ENCODE measurements at places on chromosomes 13 and 19.
A peak's percentile ranks its signal among the peaks of the same experiment; 100 is the strongest.

DNA sequence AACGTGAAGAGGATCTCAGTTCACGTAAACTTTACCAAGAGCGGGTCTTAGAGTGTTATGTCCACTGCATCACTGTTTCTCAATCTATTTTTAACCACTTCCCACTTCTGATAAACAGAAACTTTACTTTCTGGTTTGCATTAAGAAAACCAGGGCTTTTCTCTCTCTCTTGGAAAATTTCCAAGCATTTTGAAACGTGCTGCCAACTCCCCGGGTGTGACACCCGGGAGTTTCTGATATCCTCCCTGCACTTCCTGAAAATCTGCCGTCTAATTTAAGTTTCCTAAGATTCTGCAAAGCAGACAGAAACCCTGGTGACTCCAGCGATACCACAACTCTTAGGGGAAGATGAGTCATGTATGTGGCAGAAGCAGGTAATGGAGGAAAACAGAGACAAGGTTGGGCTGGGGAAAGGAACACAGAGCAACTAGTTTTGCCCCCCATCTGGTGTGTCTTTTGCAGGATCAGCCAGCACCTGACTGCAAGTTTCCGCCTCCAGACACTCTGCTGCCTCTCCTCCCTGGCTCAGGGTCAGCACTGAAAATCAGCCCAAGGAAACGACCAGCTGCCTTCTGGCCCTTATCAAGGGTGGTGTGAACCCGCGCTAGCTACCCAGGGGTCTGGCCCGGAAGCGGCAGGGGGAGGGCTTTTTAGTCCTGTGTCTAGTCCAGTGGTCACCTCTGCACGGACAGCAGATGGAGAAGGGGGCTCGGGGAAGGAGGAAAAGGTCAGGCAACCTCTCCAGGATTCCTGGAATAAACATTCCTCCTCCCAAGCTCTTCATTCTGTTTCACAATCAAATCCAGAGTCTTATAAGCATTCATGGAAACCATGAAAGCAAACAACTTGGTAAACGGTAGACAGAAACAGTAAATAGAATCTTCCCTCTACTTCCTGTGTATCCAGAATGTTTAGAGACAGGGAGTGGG lies 11.3 kb upstream of the FFAR2 start:
- peak; percentile 65 for DNase-seq

- DNase-seq, result no peak
Measured at GRCh38 chr13:26708007-26708297, 52.6 kb downstream of the GPR12 start.

DNA sequence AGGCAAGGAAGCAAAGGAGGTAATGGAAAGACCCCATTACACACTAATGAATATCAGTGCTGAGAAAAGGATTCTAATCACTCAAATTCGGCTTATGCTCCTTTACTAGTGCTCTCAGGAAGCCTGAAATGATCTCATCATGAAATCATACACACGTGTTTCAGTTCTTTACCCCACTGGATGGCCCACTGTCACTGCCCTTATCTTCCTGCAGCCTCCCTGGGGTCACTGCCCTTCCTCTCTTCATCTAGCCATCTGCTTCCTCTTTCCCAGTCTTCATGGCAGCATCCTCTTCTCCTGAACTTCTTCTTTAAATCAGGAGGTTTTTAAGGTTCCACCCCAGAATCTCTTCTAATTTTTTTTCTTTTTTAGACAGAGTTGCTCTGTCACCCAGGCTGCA lies 27.9 kb upstream of the EEF1AKMT1 start:
- no peak for DNase-seq

DNA sequence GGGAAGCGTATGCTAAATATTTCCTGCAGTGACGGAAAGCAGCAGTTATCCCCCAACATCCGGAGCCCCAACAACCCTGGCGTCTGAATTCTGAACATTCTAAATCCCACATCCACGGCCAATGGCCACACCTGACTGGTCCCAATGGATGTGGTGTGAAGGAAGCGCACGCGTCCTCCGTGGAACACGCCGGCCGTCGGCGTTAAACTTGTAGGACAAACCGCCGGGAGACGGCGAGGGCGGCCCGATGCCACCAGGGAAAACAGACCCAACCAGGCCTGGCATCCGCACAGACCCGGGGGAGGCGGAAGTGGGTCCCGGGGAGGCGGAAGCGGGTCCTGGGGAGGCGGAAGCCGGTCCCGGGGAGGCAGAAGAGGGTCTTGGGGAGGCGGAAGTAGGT lies 3.2 kb downstream of the SHC2 start:
- DNase-seq, result no peak

DNA sequence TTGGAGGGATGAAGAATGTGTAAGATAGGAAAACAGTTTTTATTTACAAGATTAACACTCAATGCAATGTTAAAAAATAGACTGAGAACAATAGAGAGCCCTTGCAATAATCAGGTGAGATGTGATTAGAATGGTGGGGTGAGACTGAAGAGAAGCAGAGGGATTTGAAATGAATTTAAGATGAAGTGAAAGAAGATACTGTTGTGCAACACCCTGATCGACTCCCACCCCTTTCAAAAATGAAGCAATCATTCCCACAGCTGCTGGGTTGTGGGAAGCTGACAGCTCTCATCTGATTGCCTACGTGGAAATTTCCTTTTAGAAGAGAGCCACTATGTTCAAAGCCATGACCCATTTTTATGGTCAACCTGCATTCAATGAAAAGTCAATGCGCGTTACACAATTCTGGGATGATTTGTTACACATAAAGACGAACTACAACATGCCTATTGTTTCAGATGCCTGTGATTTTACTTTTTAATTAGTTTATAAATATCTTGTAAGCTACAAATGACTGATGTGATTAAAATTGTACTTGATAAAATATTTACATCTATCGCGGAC lies 1374.8 kb downstream of the PCDH9 start:
- no peak for DNase-seq

GRCh38 chr19:50147462-50148423 lies 15.3 kb downstream of the IZUMO2 start:
- DNase-seq, result peak; percentile 89

DNA sequence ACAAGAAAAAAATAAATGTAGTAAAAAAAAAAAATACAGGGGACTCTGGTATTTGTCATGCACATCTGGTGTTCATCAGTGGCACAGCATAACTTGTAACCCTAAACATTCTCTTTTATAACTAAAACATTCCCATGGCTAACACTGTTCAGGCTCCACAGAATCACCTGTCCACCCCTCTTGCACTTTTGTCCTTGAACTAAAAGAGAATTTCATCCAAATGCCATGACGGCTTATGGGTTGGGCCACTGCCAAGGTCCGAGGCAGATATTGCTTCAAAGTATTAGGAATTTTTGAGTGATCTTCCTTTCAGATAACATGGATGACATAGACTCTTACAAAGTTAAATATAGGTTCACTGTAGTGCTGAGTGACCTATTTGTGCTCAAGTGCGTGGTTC lies 25.7 kb upstream of the SERP2 start:
- no peak for DNase-seq

DNA sequence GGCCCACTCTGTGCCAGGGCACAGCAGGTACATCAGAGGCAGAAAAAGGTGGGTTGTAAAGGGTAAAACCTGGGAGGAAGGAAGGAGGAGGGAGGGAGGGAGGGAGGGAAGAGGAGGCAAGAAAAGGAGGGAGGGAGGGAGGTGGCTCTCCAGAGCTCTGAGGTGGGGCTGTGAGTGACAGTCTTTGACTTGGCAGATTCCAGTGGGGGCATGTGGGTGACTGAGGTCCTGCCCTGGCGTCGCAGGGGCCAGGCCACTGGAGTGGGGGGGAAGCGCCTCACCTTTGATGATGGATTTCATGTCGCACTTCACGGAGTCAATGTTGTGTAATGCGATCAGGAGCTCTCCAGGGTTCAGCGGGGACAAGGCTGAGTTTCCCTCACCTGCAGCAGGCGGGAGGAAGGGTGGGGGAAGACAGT lies 6.0 kb upstream of the RSPH6A start:
- DNase-seq, result no peak

- DNase-seq, result no peak
Measured at GRCh38 chr19:31214997-31215396, 134.2 kb downstream of the TSHZ3 start.

DNA sequence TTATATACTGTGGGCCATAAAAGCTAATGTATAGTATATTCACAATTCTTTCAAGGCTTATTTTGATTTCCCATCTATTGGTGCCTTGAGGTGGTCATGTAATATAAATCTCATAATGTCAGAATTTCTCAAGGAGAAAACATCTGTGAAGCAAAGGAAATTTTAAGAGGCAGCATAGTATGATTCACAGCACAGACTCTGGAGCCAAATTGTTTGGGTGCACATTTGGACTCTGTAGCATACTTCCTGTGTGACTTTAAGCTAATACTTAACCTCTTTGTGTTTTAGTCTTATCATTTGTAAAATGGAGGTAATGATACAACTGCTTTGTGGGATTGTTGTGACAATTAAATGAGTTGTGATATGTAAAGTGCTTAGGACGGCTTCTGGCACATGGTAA lies 67.6 kb downstream of the PIBF1 start:
- DNase-seq, result no peak

DNA sequence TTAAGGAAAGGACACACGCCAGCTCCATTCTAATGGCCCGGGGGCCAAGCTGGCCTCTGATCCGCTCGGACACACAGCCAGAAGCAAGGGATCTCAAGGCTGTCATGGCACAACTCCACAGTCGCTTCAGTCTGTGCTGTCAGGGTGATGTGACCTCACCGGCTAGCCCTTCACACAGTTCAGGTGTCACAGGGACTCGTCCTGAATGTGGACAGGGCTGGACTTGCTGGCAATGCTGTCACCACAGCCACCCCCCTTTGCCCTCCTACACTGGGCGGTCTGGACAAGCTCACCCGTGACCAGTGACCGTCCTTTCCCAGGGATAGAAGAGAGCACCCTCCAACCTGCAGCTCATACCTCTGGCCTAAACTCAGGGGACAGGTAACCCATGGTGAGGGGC lies 15.2 kb downstream of the SUGP1 start:
- no peak for DNase-seq

- no peak for DNase-seq
Measured at GRCh38 chr19:1181606-1182005, 7.5 kb upstream of the SBNO2 start.

DNA sequence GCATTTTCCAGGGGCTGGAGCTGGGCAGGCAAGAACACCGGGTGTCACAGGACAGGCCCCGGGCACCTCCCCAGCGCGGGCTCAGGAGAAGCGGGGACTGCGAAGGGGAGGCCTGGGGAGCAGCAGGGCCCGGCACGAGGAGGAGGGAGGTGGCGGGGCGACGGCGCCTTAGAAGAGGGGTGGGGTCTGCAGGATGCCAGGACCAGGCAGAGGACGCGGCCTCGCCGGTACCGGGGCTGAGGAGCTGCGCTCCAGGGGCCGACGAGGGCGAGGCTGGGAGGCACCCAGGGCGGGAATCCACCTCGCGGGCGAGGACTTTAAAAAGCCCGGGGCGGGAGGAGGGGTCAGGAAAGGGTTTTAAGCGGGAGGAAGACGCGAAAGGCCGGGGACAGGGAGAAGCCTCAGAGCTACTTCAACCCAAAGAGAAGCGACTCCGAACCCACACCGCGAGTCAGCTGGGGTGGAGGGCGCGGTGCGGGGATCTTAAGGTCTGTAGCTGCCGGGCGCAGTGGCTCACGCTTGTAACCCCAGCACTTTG lies 665 bp downstream of the ZNF347 start:
- DNase-seq, result peak; percentile 74

- DNase-seq, result peak; percentile 69
Measured at GRCh38 chr13:78137404-78138142, 218.9 kb upstream of the EDNRB start.

DNA sequence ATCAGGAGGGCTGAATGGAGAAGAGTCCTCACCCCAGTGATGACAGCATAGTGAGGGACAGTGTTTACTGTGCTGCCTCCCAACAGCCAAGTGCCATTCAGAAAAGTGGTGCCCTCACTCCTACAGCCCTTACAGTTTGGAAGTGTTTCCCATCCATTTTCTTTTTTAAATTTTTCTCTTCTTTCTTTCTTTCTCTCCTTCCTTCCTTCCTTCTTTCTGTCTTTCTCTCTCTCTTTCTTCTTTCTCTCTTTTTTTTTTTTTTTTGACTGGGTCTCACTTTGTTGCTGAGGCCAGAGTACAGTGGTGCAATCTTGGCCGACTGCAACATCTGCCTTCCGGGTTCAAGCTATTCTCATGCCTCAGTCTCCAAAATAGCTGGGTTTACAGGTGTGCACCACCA lies 755.3 kb downstream of the UQCRFS1 start:
- no peak for DNase-seq

DNA sequence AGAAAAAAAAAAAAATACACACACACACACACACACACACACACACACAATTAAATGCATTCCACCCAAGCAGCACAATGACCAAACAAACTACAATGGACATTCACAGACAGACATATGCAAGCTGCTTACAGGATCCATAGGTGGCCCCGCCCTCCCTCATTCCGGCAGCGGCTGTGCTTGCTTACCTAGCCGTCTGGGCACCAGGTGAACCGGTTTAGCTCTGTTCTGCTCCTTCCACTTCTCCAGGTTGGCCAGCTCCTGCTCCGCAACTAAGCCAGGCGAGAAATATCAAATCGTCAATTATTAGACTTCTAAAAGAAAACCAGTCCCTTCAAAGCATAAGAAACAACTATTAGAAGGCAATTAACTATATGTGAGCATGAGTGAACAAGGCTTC lies 23.1 kb downstream of the EPSTI1 start:
- DNase-seq, result no peak

DNA sequence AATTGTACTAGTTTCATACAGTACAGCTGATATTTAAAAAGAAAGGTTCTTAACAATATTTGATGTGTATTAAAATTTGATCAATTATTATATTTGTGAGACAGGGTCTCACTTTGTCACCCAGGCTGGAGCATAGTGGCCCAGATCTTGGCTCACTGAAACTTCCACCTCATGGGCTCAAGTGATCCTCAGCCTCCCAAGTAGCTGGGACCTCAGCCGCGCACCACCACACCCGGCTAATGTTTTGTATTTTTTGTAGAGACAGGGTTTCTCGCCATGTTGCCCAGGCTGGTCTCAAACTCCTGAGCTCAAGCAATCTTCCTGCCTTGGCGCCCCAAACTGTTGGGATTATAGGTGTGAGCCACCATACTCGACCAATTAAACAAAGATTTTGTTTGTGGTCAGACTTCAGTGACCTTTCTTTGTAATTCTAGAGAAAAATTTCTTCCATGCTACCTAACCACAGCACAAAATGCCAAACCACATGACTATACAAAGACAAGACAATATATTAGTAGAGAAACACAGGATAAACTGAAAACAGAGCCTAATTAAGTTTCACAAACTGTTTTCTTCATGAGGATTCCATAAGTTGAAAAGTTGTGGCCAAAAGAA lies 59.6 kb downstream of the RBM26 start:
- DNase-seq, result no peak

GRCh38 chr19:10566658-10567410 lies 1.0 kb upstream of the KRI1 start:
- peak; percentile 84 for DNase-seq

GRCh38 chr13:23081220-23081619 lies 99.6 kb upstream of the SGCG start:
- no peak for DNase-seq

Measured in activated CD8-positive, alpha-beta memory T cell treated with anti-CD3 and anti-CD28 coated beads for 24 hours (primary cell).